ENCODE measurements at places on chromosomes 11 and 22.

DNA sequence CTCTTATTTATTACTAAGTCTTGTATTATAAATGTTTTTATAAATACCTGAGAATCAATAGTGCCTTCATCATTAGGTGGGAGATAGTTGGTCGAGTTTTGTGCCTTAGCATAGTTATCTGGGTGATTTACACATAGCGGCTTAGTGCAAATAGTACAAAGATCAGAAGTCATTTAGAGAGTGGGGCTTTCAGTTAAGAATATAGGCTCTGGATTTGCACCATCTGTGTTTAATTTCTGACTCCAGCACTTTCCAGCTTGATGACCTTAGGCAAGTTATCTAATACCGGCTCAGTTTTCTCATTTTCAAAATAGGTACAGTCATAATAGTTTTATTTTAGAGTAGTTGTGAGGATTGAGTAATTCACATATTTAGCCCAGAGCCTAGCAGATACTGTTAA, 26.4 kb downstream of the PDE3B start:
- H3K36me3 ChIP-seq = no peaks in the 10 kb centered on the region
- H3K4me1 ChIP-seq = no peaks in the 10 kb centered on the region
- no peak for DNase-seq
- H3K27ac ChIP-seq = no peak overlapping the region
- no peaks in the 10 kb centered on the region for H3K27me3 ChIP-seq

DNA sequence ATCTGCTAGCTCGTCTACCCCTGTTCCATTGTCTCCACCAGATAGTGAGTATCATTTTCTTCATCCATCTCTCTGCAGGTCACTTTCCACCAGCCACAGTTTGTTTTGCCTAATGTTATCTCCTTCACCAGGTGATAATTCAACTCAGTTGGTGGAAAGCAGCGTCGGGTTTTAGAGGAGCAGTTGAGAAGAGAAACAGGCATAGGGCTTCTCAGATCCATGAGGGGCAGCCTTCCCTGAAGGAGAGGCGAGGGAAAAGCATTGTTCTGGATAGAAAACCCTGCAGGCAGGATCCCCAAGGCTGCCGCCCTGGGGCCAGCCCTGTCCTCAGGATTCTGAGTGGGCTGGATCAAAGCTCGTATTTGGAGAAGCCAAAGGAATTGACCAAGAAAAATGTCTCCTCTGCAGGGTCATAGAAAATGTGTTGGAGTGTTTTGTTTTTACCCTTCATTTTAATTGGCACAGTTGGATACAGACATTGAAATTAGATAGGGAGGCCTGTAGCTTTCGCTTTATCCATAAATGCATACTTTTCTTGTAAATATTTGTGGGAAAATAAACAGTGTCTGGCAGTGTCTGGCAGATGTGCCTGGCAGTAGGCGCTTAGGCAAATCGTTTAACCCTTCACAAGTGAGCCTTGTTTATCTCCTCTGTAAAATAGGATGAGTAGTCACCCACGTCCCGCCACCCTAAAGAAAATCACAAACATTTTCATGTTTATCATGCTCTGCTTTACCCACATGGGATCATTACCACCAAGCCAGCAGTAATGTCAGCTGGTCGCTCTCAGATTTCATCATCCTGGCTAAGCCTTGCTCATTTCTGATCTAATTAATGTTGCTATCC, 73.4 kb upstream of the TTC12 start:
- no peak overlapping the region for H3K4me3 ChIP-seq
- H3K27me3 ChIP-seq = no peaks in the 10 kb centered on the region
- peaks cover 3% of the 10 kb centered on the region for H3K4me1 ChIP-seq
- H3K36me3 ChIP-seq = no peaks in the 10 kb centered on the region

GRCh38 chr11:73400293-73400692, 24.1 kb downstream of the RELT start:
- DNase-seq = no peak
- H3K27me3 ChIP-seq = no peaks in the 10 kb centered on the region
- H3K27ac ChIP-seq = no peak overlapping the region
- no peaks in the 10 kb centered on the region for H3K36me3 ChIP-seq
- peaks cover 1% of the 10 kb centered on the region for H3K4me1 ChIP-seq
- H3K4me3 ChIP-seq = no peak overlapping the region

DNA sequence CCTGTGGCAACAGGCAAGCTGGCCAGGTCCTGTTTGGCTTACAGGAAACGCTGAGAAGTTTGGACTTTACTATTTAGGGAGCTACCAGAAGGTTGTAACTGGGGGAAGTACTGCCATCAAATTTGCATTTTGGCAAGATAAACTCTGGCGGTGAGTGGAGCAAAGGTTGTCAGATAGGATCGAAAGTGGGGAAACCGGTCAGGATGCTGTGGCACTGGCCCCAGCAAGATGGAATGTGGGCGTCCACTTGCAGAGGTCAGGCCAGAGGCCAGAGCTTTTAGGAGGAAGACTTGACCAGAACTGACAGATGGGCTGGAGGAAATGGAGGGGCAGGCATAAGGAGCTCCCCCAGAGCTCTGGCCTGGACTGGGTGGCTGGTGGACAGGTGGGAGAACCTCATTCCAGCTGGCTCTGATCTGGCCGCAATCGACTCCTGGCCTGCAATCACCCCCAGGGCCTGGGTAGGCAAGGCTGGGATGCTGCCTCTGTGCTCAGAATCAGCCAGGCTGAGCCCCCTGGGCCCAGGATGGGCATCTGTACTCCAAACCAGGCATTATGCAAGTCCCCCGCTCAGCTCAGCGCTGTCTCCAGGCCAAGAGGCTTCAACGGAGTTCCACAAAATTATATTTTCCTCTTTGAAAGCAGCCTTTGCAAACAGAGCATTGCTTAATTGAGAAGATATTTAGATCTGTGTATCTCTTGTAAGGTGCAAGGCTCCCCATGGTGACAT, 178.3 kb upstream of the NECTIN1 start:
- no peaks in the 10 kb centered on the region for H3K36me3 ChIP-seq
- DNase-seq = no peak
- H3K4me1 ChIP-seq = peaks cover 4% of the 10 kb centered on the region
- no peaks in the 10 kb centered on the region for H3K27me3 ChIP-seq

- no peak overlapping the region for H3K27ac ChIP-seq
- no peak overlapping the region for H3K4me3 ChIP-seq
- no peaks in the 10 kb centered on the region for H3K36me3 ChIP-seq
- H3K27me3 ChIP-seq = no peaks in the 10 kb centered on the region
- no peaks in the 10 kb centered on the region for H3K4me1 ChIP-seq
Observed at GRCh38 chr22:35070451-35071093, 4.6 kb downstream of the ISX start.

- H3K4me1 ChIP-seq = no peaks in the 10 kb centered on the region
- no peaks in the 10 kb centered on the region for H3K36me3 ChIP-seq
- no peak overlapping the region for H3K27ac ChIP-seq
- no peaks in the 10 kb centered on the region for H3K27me3 ChIP-seq
Observed at GRCh38 chr11:124199702-124200101, 16.6 kb downstream of the OR10D3 start.

DNA sequence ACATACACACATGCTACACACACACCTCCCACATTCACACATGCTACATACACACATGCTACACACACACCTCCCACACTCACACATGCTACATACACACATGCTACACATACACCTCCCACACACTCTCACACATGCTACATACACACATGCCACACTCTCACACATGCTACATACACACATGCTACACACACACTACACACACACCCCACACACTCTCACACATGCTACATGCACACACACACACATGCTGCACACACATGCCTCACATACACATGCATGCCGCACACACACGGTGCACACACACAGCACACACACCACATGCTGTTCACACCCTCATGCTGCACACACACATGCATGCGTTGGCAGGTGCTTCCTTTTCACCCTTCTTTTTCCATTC, 495.4 kb downstream of the NTM start:
- H3K4me1 ChIP-seq = peaks cover 12% of the 10 kb centered on the region
- H3K36me3 ChIP-seq = no peaks in the 10 kb centered on the region
- no peak overlapping the region for H3K27ac ChIP-seq
- no peak for DNase-seq
- no peaks in the 10 kb centered on the region for H3K27me3 ChIP-seq
- no peak overlapping the region for H3K4me3 ChIP-seq

DNA sequence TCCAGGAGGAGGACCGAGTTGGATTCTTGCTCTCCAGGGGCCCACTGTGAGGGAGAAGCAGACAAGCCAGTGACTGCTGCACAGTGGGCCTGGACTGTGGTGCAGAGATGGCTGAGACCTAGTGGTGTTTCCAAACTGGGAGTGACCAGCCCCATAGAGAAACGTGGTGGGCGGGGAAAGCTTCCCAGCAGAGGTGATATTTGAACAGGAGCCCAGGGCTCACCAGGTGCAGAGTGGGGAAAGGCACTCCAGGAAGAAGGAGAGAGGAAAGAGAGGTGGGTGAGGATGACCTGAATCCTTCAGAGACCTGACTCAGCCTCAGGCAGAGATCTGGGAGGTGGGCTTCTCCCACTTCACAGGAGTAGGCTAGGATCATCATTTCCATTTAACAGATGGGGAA, 52.1 kb upstream of the RASD2 start:
- no peaks in the 10 kb centered on the region for H3K4me1 ChIP-seq
- DNase-seq = no peak
- no peak overlapping the region for H3K27ac ChIP-seq

DNA sequence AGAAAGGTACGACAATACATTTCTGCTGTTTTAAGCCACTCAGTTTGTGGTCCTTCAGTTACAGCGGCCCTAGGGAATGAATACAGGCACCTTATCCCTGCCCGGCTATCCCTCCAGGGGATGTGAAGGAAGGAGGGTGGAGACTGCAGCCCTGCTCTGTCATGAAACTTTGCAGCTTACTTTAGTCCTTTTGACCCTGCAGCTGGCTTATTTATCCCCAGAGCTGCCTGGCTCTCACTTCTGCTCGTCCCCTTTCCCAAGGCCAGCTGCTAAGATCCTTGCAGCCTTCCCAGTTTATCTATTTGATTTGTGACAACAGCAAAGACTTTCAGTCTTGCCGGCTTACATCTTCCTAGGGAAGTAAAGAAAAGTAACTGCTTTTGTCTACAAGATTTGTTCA, 55.2 kb downstream of the SC5D start:
- no peaks in the 10 kb centered on the region for H3K4me1 ChIP-seq
- H3K4me3 ChIP-seq = no peak overlapping the region
- H3K36me3 ChIP-seq = no peaks in the 10 kb centered on the region
- no peak for DNase-seq
- H3K27me3 ChIP-seq = no peaks in the 10 kb centered on the region

Data from iPS DF 6.9 (cell line).